ENCODE measurements at places on chromosomes 7 and 10. TPM values are rescaled to one million over a fixed set of nuclear protein-coding genes. Genes with fewer than 3 reads are reported as not detected.

- DNase-seq, result no peak
Observed at GRCh38 chr7:158416283-158416933, 171.2 kb downstream of the PTPRN2 start.

- DNase-seq, result no peak
Observed at GRCh38 chr7:75739796-75740672, 1.3 kb upstream of the HIP1 start.

Gene RBP3
- polyA plus RNA-seq, result 0.09 TPM

DNA sequence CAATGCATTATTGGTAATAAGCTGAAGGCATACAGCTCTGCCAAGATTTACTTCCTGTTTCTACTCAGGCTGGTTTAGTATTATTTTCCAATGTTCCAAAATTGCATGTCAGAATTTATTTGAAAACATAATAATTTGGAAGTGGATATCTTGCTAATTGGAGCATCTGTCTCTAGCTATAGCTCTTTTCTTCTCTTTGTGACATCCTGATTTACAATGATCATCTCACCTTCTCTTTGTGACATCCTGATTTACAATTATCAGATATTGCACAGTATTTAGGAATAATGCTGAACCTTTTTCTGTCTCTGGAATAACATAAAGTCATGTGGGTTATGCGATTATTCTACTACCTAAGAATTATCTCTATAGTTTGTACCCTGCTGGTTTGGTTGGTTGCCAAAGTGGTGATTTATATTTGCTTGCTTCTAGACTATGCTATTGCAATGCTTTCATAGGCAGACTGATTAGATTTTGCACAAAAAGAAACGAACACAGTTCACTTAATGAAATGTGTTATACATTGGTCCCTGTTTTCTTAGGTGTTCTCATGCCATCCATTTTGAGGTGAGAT, 44.3 kb upstream of the CABCOCO1 start:
- DNase-seq, result no peak

- no peak for DNase-seq
Observed at GRCh38 chr7:28539289-28539981, 127.1 kb downstream of the CREB5 start.

DNA sequence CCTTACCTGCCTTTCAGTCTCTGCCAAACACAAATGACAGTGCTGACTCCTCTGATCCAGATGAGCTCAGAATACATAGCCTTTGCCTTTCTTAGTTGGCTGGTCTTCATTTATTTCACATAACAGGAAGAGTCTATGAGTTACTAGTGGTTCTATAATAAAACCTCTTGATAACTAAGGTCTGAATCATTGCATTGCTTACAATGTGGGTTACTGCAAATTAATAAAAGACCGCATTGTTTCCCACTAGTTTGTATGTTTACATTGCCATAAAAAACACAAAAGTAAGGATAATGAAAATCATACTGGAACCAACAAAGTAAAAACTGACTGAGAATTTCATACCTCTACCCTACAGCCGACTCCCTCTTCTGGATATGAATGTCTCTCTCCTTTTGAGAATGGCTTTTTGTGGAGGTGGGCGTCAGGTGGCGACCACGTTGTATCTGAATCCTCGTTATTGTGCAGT, 62.0 kb upstream of the AKR1E2 start:
- no peak for DNase-seq

DNA sequence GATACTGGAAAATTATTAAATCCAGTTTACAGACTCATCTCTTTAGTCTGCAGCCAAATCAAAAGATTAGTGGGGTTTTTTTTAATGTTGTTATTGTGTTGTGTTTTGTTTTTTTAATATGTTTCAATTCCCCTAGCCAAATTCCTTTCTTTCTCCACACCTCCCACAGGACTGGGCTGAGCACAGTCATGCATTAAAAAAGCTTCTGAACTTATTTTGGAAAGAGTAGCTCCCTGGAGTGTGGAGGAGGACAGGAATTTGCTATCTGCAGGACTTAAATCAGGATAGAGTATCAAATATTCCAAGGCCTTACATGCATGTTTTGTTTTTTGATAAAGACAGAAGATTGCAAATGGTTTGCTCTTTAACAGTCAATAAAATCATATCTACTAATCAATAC, 90.7 kb downstream of the GNAI1 start:
- no peak for DNase-seq

Gene MEST
- polyA plus RNA-seq, result 812 TPM

DNA sequence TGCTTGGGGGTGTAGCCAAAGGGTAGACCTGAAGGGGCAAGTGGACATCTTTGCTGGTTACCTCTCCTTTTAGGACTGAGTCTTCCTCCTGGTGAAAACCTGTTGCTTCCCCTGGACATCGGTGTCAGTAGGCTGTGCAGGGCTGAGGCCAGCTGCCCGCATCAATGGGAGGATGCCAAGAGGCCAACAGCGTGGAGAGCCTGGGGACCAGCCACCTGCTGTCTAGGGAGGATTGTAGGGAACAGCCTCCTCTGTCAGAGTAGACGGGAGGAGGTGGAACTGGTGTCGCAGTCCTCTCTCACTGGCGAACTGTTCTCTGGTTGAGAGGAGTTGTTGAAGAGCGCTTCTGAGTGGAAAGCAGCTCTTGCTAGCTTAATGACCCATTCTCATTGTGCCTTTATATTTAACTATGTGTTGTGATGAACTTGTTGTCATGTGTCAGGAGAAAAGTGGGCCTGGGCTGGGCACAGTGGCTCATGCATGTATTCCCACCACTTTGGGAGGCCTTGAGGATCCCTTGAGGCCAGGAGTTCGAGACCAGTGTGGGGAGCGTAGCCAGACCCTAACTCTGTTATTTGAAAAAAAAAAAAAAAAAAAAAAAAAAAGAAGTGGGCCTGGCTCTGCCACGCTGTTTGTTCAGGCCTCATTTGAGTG, 1.8 kb downstream of the SUFU start:
- DNase-seq, result no peak

DNA sequence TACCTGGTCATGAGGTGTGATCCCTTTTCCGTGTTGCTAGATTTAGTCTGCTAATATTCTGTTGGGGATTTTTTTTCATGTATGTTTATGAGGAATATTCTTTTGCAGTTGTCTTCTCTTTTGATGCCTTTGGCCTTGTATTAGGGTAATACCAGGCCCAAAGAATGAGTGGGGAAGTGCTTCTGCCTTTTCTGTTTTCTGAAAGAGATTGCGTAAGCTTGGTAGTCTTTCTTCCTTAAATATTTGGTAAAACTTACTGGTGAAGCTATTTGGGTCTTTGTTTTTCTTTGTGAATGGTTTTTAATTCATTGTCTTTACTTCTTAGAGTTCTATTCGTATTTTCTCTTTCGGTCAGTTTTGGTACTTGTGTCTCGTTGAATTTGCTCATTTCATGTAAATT, 51.1 kb downstream of the SHH start:
- DNase-seq, result no peak

DNA sequence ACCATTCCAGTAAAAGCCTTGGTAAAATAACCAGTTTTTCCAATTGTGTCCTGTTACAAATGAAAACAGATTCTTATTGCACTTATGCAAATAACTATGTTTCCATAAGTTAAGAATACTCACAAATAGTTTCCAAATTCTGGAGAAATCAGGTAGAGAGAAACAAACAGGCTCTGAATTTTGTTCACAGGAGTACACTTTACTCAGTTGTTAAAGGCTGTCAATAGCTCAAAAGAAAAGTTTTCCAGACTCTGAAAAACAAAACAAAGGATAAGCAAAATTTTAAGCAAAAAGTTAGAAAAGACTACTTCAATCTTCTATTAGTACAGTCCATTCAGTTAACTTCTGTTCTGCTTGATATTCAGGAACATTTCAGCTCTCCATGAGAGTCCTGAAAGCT, 32.8 kb upstream of the ZNF365 start:
- DNase-seq, result no peak

Gene UPK3B
- polyA plus RNA-seq, result 4.7 TPM

- no peak for DNase-seq
Observed at GRCh38 chr7:158534598-158534997, 53.0 kb downstream of the PTPRN2 start.

Gene GDF2
- polyA plus RNA-seq, result not detected

Gene PON3
- 3.1 TPM for polyA plus RNA-seq

Gene OR2A12
- not detected for polyA plus RNA-seq

Gene MICALL2
- 8.8 TPM for polyA plus RNA-seq

DNA sequence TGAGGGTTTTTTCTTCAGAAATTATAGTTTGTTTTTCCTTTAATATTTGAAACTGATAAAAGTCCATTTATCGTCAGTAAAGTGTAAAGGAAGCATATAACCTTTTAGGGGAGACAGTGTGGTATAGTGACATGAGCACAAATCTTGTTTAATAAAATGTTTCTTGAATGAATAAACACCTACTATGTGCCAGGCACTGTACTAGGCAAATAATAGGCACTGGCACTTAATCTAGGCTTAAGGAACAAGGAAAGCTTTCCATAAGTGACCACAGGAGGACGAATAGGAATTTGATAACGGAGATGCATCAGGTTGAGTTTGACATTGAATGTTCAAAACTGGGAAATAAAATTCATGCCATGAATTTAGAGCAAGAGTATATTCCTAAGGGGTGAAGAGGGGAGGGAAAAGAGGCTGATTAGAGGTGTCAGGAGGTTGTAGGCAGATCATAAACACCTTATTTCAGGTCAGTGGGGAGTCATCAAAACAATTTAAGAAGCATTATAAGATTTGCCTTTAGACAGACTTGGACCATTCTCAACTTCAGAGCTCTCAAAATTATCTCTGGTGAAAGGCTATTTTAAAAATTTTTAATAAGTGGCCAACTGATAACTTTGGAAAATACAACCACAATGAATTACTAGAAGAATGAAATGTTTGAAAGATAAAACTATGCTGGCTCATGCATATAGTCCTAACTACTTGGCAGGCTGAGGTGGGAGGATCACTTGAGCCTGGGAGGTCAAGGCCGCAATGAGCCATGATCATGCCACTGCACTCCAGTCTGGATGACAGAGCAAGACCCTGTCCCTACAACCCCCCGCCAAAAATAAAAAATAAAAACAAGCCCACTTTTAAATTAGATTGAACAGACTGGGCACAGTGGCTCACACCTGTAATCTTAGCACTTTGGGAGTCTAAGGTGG, 22.4 kb downstream of the RALA start:
- no peak for DNase-seq

Gene KCNH2
- polyA plus RNA-seq, result 14.3 TPM

DNA sequence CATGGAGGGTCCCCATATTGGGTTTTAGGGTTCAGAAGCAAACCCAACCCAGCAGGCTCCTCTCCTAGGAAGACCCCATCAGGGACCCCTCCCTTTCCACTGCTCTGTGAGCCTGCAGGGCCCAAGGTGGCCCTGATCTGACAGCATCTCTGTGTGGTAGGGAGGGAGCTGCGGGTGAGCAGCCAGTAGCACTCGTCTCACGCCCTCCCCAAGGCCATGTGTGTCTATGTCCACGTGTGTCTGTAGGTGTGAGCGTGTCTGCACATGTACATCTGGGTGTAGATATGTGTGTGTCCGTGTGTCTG, 103.5 kb upstream of the FAM20C start:
- DNase-seq, result no peak

- DNase-seq, result no peak
Observed at GRCh38 chr7:93298206-93298605, 66.0 kb downstream of the VPS50 start.

Gene SYCE1
- not detected for polyA plus RNA-seq

DNA sequence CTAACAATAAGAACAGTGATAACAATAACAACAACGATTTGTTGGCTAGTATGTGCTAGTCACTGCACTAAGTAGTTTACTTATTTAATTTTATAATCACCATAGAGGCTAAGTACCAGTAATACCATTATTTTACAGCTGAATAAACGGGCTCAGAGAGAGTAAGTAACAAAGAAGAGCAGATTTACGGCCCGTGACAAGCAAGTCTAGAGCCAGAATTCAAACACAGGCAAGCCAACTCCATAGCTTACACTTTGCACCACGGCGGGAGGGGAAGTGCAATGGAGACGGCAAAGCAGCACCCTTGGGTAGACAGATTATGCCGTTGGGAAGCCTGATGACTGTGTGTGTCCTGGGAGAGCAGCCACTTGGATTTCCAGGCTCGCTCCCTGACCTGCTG, 1.2 kb upstream of the OR6V1 start:
- no peak for DNase-seq

DNA sequence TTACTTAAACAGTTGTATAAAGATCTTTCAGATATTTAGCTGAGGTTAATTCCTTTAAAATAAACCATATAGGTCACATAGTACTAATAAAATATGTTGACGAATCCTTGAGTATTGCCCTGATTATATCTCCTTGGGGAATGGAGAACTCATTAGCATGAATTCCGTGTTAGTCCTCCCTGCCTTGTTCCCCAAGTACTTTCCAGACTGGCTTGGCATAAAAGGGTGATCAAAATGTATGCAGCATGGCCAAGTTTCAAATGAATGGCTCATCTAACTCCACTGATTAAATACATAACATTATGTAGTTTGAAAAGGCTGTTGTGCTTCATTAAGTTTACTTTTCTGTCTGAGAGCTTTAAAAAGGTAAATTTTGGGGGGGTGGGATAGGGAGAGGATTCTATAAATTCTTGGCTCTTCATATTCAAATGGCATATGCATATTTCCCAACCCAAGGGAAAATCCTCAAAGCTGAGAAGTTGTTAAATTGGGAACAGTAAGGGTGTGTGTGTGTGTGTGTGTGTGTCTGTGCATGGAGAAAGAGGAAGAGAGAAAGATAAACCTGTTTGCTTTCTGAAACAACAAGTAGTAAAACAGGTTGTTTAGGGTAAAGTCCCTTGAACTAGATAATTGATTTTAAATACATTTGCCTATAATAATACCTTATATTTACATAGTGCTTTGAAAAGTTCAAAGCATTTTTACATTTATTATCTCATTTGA, 4.8 kb upstream of the ADD3 start:
- no peak for DNase-seq

- DNase-seq, result peak; percentile 67
Observed at GRCh38 chr7:120052884-120053382, 220.0 kb upstream of the KCND2 start.

- DNase-seq, result no peak
Observed at GRCh38 chr10:35739998-35740397, 97.9 kb upstream of the FZD8 start.

DNA sequence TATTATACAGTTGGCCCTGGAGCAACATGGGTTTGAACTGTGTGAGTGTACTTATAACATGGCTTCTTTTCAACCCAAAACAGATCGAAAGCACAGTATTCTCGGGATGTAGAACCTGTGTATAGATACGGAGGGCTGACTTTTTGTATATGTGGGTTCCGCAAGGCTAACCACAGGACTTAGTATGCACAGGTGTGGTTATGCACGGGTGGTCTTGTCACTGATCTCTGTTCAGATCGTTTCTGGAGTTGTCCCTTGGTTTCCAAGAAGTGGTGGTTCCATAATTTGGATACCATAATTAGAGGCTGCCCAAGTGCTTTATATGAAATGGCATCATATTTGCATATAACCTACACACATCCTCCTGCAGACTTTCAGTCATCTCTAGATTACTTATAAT, 10.9 kb upstream of the BHLHA15 start:
- DNase-seq, result no peak

DNA sequence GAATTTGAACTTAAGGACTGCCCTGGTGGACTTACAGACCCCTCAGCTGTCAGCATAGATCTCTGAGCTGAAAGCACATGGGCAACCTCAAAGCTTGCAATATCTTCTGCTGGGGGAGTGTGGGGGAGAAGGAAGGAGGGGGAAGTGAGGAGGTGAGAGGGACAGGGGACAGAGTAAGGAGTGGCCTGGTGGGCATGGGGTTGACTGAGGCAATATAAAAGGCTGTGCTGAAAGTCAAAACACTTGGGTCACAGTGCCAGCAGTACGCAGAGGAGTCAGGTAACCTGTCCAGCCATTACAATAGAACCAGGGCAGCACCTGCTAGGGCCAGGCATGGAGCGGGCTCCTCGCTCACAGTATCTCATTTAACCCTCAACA, 43.2 kb downstream of the PPP1R3C start:
- DNase-seq, result no peak

Gene CDHR3
- polyA plus RNA-seq, result 6.8 TPM

Gene RPEL1
- polyA plus RNA-seq, result 0.15 TPM

All from right renal pelvis (tissue), 4 donors.